ENCODE measurements at places on chromosomes 7 and 10.

GRCh38 chr7:11833431-11833830, 1.4 kb upstream of the THSD7A start:
- DNase-seq: no peak

- DNase-seq: no peak
Measured at GRCh38 chr7:90758933-90759562, 162.9 kb downstream of the CDK14 start.

DNA sequence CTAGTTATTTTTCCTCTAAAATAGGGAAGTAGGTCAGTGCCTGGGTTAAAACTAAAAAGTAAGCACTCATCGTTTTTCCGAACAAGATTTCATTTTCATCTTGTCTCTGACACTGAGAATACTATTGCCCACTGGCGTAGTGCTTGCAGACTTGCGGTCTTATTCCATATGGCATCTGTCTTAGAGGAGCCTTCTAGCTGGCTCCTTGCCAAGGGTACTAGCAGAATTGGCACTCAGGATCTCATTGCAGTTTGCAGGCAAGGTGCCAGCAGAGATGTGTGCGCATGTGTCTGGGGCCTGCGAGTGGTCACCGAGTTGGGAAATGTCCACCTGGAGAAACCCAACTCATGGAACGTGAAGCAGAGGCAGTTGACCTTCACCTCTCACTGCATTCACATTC, 143.4 kb downstream of the CELF2 start:
- DNase-seq: no peak

GRCh38 chr7:150420242-150420641, 30.2 kb upstream of the GIMAP8 start:
- no peak for DNase-seq

GRCh38 chr10:105413997-105414396, 772.9 kb downstream of the SORCS3 start:
- no peak for DNase-seq

- no peak for DNase-seq
Measured at GRCh38 chr7:10557375-10557774, 416.3 kb upstream of the PHF14 start.

DNA sequence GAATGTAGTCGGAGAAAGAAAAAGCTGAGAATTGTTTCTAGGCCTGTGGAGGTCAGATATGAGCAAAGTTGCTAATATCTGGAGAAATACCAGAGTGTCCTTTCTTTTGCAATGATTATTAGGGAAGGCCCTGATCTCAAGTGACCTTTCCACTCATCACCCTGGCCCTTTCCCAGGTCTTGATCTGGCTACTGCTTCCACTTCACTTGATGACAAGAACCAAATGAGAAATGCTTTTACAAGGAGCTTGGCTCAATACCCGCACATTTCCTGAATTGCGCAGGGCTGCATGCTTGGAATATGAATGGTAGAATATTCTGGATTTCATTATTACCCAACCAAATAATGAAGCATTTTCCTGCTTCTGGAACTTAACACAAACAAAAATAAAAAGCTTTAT, 104.6 kb downstream of the ITGB8 start:
- DNase-seq: no peak

DNA sequence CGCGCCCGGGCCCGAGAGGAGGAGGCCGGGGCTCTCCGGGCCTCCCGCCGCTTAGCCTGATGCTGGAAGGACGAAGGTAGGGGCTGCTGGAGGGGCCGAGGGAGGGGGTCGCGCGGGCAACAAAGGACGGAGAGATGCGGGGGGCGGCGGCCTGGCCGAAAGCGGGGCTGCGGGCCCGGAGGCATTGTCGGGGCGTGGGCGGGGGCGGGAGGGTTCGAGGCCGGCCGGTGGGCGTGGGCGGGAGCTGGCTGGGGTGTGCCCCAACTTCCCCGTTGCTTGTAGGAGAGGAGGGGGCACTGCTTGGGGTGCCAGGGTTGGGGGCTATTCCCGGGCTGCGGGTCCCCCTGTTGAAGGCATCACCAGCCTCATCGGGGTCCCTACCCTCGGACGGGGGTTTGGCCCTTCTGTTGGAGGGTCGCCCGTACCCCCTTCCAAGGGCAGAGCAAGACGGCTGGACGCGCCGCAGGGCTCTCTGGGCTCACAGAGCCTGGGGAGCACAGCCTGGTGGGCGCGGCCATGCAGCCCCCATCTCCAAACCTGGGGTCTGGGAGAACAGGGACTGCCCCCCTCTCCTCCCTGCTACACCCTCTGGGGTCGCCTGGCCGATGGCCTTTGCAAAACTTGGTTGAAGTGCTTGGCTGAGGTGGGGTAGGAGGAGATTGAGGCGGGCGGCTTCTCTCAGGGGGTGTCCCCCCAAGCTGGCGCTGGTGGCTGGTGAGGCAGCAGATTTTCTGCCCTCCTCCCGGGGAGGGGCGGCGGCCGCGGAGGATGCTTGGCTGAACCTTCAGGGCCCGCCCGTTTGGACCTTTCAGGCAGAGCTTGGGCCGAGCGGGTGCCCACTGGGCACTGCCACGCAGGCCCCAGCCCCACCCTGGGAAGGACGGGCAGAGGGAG, 699 bp downstream of the CLIP2 start:
- DNase-seq: no peak

GRCh38 chr10:95291365-95292039, 699 bp upstream of the PDLIM1 start:
- DNase-seq: no peak

GRCh38 chr10:77637532-77638320, at the start of gene KCNMA1:
Gene KCNMA1 (minus strand): TSS chr10:77637808.
- no peak for DNase-seq

- no peak for DNase-seq
Measured at GRCh38 chr7:88269586-88269985, 37.1 kb downstream of the STEAP4 start.

GRCh38 chr7:132441935-132442334, 134.3 kb downstream of the PLXNA4 start:
- DNase-seq: no peak

GRCh38 chr10:79378647-79379511, 31.6 kb downstream of the PPIF start:
- no peak for DNase-seq

DNA sequence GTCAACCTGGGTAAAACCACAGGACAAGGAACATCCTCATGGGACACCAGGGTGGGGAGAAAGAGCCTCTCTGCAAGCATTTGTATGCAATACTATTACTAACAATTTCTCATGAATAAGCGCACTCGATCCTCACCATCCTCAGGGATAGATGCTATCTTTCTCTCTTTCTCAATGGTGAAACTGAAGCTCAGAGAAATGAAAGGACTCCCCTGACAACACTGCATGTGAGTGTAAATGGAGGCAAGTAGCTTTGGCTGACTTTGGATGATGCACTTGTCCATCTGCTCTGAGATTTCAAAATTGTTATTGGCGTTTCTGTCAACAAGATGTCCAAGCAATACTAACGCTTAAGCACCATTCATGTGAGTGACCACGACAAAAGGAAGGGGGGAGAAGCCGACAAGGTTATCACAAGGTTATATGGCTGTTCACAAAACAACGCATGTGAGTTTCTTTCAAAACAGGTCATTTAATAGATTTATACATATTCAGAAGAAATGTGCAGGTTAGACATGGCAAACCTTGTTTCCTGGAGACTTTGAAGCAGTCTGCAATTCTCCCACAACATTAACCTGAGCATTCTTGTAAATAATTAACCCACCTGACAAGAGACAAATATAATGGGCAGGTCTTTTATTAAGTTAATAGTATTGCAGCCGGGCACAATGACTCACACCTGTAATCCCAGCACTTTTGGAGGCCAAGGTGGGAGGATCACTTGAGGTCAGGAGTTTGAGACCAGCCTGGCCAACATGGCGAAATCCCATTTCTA, 54.0 kb downstream of the IFIT5 start:
- DNase-seq: no peak

- DNase-seq: no peak
Measured at GRCh38 chr7:17206349-17206905, 92.0 kb upstream of the AHR start.

GRCh38 chr10:42980553-42981357, 96.1 kb upstream of the RET start:
- no peak for DNase-seq

GRCh38 chr10:117320050-117320665, 55.1 kb downstream of the PDZD8 start:
- no peak for DNase-seq

DNA sequence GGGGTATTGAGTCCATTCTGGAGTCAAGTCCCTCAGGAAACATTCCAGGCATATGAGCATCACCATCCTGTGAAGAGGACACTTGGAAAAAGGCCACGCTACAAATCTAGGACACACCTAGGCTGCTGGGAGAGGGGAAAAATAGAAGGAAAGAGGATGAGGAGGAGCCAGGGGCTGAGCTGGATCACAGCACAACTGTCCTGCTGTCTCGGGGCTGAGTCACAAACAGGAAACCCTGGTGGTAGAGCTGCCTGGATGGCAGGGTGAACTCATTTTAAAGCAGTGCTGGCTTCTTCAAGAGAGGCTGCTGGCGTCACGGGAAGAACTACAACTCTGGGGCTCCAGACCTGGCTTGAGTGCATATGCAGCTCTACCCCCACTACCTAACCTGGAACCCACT, 151.5 kb downstream of the RNF216 start:
- DNase-seq: peak; percentile 17
